ENCODE measurements at places on chromosomes 7 and 10.

GRCh38 chr10:71740069-71740653 lies 20.6 kb upstream of the C10orf105 start:
- no peak for DNase-seq

- no peak for DNase-seq
These were observed 453.7 kb upstream of the POT1 start for GRCh38 chr7:125383324-125383723.

DNA sequence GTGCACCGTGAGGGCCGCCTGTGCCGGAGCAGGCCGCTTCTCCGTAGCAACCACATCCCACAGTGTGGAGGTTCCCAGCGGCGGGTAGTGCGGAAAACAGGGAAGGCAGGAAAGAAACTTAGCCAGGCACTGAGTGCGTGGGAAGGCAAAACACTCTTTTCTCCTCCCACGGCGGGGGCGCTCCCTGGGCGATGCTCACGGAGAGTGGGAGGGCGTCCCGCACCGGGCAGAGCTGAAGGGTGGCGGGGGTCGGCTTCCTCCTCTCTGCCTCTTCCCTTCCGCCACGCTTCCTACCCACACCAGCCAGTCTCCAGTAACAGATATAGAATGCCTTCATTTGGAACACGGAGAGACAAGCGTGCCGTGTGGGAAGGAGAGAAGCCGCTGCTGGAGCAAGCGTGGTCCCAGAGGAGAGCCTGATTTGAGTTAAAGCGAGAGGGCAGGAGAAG lies 252.5 kb downstream of the PAXIP1 start:
- DNase-seq, result no peak

DNA sequence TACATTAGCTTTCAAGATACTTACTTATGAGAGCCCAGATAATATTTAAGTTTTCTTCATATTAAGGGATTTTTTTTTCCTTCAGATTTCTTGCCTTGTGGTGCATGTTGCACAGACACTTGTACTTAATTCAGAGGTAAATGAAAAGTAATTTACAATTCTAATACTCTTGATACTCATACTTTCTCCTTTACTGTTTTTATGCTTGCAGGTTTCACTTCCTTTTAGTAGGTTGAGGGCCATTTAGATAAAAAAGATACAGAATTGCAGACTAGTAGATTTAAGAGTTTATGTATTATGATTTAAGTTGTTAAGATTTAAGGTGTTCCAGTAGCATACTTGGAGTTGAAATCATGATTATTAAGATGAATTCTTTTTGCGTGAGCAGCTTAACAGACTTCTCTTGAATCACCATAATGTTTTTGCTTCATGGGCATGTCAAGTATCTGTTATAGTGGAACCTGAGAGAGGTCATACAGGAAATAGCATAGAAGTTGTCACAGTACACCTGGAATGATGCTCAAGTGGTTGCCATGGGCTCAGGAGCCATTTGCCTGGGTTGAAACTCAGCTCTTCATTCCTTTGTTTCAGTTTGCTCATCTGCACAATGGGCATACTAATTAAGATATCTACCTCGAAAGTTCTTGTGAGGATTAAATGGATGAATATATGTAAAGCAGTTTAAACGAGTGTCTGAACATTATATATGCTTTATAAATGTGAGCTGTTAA lies 174.8 kb upstream of the PRPS1L1 start:
- DNase-seq, result no peak

GRCh38 chr7:134051020-134051419 lies 76.1 kb upstream of the LRGUK start:
- no peak for DNase-seq

- DNase-seq, result no peak
These were observed 194.4 kb downstream of the TPST1 start for GRCh38 chr7:66399566-66399965.

GRCh38 chr7:7157887-7158271 lies 24.5 kb upstream of the C1GALT1 start:
- no peak for DNase-seq
